ENCODE measurements at places on chromosomes 1 and 21.

DNA sequence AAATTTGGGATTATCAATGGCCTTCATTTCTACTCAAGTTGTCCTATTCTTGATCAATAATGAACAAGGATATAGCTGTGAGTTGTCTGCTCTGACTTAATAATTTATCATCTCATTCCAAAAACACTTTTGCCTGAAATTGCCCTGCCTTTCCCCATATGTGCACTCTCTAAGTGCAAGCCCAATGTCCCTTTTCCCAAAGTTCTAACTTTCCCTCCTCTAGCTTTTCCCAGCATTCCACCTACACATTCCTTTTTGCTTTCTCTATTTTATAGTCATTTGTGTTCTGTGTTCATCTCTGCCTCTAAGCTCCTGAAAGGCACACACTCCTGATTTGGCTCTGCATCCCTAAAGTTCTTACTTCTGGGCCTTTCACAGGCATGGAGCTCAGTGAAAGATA lies 34.7 kb downstream of the SUSD4 start:
- no peak for DNase-seq

- DNase-seq = no peak
These were observed 23.4 kb downstream of the DSTYK start for GRCh38 chr1:205188098-205188497.

GRCh38 chr1:119009312-119009655 lies 21.1 kb upstream of the TBX15 start:
- DNase-seq = no peak

DNA sequence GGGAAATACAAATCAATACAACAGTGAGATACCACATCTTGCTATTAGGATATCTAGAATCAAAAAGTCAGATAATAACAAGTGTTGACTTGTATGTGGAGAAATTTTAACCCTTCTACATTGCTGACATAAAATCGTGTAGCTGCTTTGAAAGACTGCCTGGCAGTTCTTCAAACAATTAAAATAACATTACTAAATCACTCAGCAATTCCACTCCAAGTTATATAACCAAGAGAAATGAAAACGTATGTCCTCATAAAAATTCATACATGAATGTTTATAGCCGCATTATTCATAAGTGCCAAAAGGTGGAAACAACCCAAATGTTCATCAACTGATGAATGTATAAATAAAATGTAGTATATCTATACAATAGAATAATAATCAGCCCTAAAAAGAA lies 164.6 kb downstream of the RASAL2 start:
- no peak for DNase-seq

DNA sequence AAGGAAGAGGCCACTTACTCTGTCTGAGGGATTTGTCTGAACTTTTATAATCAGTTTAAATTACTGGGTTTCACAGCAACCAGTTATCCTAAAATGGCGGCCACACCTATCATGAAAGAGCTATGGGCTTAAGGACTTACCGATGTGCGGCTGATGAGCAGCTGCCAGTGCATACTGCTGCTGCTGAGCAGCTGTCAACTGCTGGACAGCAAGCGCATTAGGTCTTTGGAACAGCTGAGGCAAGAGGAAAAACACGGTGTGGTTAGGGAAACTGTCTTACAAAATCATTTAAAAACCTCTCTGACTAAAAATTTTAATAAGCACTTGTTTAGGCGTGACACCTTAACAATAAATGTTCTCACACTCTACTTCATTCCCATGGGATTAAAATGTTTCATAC lies 72.6 kb upstream of the SDC3 start:
- DNase-seq = no peak

DNA sequence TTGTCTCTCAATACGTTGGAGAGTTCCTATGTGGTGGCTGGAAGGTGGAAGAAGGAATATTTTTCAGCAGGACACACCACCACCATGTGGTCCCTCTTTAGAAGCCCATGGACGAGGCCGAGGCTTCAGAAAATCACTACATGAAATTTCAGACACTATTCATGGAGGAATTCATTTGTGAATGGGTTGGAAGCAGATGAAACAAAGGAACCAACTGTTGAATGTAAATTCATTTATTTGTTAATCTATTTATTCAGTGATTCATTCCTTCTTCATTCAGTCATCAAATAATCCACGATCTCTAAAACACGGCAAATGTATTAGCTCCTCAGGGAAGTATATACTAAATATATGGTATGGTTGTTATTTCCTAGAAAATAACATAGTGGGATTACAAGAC lies 12.2 kb downstream of the SLC35F3 start:
- DNase-seq = no peak

DNA sequence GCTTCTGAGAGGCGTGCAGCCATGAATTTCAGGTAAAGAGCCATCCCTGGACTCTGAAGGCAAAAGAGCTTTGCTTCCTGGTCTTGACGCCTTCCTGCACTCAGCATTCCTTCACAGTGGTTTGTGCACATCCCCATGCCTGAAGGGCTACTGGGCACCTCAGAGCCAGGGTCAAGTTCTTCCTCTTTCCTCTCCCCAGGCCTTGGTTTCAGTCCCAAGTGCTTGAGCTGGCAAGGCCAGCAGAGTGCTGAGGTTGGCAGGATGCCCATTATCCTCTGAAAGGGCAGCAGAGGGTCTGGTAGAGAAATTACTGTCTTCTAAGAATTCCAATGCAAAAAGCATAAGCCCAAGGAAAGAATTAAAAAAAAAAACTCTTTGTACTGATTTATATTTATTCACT lies 1064.9 kb downstream of the TTLL7 start:
- DNase-seq = no peak

DNA sequence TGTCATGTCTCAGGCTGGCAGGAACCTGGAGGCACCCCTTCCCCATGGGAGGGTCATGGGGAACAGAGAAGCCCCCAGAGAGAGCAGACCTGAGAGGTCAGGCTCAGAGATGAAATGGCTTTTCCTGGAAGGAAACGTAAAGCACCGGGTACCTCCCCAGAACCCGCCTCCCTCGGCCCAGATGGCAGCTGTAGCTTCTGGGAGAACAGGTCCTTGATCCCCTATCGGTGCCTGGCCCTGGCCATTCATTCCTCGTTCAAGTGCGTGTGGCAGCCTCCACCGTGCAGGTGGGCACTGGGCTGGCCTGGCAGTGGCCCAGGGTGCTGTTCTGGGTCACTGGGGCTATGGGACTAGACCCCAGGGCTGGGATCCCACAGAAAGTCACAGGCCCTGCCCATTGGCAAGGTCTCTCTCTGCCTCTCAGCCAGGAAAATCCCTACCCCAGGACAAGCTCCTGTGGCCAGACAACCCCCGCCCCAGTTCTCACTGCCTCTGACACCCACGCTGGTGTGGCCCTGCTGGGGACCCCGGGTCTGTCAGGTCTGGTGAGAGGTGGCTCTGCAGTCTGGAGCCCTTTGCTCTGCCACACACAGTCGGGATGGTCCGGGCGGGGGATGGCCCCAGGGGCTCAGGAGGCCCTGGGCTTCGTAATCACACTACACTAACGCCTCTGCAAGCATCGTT lies 183.2 kb upstream of the VAMP3 start:
- no peak for DNase-seq

DNA sequence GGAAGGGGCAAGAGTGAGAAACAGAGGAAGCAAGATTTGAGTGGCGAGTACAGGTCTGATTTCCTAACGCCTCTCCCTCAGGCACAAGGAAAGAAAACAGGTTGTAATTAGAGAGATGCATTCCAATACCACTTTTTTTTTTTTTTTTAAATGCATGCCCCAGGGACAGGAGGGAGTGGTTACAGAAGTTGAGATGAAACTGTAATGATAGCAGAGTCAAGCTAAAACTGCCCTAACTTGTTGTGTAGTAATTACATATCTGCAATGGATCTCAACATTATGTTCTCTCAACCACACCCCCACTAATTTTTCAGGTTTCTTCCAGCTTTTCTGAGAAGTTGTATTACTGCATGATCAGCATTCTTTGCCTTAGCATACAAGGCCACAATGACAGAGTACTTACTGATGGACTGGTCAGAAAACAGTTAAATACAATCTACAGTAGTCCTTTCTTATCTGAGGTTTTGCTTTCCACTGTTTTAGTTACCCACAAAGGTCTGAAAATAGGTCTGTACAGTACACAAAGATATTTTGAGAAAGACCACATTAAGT lies 5.5 kb downstream of the ETV3 start:
- no peak for DNase-seq

DNA sequence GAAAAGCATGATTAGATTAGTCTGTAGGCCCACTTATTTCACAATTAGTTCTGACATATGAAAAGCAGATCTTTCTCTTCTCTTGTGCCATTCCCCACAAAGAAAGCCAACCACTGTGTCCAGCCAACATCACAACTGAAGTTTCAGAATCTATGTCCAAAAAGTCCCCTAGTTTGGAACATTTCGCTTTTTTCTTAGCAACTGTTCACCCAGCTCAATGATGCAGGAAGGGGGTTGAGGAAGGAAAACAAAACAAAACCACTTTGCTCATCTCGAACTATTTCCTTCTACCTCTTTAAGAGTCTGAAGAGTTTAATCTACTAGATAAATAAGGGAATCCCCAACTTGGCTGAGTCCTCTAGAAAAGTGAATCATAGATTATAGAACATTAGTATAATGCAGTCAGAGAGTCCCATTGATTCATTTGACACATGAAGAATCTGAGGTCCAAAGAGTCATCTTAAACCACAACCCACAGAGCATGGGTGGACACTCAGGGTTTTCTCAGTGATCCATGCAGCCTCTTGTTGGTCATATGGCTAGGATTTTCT lies 159.3 kb upstream of the SGIP1 start:
- no peak for DNase-seq

DNA sequence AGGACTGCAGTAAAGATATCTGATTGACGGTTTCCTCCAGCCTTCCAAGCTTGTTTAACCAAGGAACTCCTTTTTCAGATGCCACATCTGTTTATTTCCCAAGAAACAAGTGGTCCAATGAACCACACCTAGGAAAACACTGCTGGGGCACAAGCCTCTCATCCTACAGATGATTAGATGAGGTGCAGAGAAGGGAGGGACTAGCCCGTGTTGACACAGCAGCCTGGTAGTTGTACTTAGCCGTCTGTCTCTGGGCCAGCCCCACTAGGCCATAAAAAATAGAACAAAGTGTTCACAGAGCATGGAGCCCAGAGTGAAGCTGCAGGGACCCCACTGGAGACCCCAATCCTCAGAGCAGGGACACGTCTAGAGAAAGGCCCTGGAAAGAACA lies 32.1 kb downstream of the LRP8 start:
- DNase-seq = no peak

DNA sequence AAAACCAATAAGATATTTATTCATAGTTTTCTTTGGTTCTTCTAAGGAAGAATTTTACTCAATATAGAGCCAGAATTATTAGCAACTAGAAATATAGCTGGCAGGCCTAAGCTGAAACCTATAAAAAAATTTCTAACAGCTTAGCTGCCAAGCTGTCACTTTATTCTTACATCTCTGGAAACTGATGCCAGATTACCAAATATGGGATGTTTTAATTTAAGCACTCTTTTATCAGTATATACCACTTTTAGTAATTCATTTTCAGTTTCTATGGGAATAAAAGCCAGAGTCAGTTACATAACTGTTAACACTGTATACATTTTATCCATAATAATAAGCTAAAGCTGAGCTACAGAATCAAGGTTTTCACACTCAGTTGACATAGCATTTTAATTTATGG lies 68.7 kb upstream of the MPC2 start:
- no peak for DNase-seq

- DNase-seq = no peak
These were observed 524.1 kb downstream of the PTBP2 start for GRCh38 chr1:97245682-97246081.

DNA sequence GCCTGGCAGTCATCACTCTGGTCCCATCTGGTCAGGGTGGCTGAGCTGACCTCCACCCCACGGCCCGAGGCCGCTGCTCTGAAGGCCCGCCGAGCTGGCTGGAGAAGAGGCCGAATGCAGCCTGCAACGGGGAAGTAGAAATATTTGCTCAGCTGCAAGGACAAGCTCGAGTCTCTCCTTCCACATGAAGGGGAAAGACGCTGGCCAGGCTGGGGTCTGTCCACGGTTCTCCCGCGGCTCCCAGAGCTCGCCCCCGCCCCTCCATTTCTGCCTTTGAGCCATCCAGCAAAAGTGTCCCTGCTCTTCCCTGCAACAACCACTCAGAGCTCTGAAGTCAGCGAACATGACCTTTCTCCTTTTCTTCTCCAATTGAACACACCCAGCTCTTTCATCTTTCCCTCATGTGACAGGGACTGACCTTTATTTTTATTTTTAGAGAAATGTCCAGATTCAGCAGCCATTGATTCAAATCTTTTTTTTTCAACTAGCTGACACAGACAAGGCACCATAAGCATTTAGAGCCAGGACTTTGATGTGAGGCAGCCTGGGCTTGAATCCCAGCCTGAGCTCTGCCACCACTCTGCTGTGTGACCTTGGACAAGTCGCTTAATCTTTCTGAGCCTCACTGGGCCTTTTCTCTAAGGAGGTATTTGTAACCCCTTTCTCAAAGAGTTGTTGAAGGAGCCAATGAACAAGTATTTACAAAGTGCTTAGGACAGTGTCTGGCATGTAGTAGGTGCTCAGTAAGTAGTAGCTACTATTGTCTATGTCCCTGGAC lies 149.3 kb upstream of the WNT4 start:
- DNase-seq = no peak

GRCh38 chr21:45976701-45977311 lies 4.8 kb upstream of the COL6A1 start:
- DNase-seq = no peak

DNA sequence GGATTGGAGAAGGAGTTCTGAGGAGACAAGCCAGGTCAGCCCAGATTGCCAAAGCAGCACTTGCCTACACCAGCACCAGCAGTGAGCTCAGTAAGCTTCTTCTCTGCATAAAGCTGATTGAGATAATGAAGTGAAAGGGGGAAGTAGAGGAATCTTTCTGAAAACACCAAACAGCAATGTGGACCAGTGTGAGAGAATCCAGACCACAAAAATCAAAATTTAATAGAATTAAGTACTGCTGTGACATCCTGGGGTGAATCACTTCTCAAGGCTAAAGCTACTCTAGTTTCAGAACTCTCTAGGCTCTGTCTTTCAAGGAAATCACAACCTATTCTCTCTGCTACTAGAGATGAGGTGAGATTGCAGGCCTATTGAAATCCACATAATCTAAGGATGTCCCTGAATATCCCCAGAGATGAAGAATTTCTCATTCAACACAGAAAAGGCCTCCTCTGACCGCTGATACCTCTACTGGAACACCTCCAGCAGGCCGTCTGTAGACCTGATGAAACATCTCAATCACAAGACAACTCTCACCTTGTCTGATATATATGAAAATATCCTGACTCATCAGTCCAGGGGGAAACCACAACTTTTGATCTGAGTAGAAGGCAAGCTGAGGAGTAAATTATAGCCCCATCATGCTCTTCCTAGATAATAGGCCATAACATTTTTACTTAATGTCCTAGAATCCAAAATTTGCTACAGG lies at the start of gene FCRL4:
Gene FCRL4, minus strand, starts transcription at position 127 of the 709 bp plus-strand sequence. CDS start 141 bp downstream, outside the sequence.
- DNase-seq = no peak

DNA sequence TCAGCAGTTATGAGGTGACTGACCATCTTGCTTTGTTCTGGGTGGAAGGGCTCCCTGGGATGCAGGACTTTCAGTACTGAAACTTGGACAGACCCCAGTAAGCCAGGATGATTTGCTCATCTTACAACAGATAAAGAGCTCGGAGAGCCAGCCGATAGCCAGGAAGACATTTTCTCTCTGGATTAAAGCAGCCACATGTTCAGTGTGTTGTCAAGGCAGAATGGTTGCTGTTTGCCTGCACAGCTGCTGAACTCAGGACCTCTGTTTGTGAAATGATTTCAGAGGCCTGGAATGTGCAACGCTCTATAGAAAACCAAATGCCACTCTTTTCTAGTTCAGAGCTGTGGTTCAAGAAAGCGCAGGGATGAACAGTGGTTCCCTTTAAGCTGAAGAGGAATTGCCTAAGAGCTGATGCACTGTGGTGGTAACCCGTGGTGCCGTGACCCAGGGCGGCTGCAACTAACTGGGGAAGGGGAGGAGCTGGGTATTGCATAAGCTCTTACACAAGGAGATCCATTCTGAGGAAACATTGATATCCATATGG lies 40.7 kb downstream of the CASQ2 start:
- no peak for DNase-seq

All from head of caudate nucleus (tissue), 42 donors.